T-helper 22 cell (primary cell): ENCODE measurements at places on chromosomes 3 and 15.

- no peak for DNase-seq
Measured at GRCh38 chr3:34056951-34057390, 258.5 kb downstream of the PDCD6IP start.

DNA sequence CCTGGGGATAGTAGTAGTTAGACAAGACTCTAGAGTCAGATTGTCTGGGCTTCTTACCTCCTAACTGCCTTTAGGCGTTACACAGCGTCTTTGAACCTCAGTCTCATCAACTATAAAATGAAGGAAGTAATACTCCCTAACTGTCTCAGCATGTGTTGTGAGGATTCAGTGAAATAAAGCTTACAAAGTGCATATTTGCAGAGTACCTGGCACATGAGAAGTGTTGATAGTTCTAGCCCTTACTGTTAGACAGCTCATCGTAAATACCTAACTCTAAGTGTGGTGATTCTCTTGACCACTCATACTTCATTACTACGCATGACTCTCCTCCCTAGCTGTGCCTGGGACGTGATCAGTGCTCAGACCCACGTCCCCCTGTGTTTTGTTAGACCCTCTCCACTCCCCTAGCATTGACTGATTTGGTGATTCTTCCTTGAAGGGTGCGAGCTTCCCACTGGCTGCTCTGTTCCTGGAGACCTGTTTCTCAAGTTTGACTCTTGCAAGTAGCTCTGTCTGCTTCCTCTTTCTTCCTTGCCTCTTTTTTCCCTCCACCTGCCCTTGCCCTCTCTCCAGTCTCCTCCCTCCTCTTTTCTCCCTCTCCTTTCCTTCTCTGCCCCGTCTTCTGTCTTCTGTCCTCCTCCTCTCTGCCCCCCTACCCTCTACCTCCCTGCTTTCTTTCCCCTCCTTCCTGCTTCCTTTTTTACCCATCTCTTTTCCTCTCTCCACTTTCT is 124.2 kb downstream of the SLC25A26 start:
- no peak for DNase-seq

- no peak for DNase-seq
Measured at GRCh38 chr3:43919029-43919428, 228.3 kb downstream of the ABHD5 start.

GRCh38 chr3:30749230-30749629 is 142.8 kb downstream of the TGFBR2 start:
- no peak for DNase-seq

DNA sequence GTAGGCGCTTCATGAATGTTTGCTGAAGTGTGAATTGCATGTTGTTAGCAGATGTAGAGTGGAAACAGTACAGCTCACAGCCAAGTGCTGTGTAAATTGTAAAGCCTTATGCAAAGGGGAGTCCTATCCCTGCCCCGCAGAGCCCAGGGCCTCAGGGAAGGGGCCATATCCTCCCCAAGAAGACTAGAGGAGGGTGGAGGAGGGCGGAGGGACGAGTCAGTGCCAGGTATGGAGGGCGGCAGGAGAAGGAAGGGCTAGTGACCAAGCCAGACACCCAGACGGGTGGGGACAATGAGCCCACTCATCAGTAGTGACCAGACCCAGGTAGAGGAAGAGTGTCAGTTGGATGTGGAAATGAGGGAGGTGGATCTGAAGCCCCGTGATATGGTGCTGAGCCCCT is 45.2 kb downstream of the ZNF710 start:
- DNase-seq = no peak

DNA sequence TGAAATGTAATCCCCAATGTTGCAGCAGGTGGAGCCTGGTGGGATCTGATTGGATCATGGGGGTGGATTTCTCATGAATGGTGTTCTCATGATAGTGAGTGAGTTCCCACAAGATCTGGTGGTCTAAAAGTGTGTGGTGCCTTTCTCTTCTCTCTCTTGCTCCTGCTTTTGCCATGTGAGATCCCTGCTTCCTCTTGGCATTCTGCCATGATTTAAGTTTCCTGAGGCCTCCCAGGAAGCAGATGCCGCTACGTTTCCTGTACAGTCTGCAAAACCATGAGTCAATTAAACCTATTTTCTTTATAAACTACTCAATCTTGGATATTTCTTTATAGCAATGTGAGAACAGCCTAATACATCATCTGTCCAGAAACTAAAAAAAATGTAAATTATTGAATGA is 298.3 kb downstream of the MEX3B start:
- no peak for DNase-seq

DNA sequence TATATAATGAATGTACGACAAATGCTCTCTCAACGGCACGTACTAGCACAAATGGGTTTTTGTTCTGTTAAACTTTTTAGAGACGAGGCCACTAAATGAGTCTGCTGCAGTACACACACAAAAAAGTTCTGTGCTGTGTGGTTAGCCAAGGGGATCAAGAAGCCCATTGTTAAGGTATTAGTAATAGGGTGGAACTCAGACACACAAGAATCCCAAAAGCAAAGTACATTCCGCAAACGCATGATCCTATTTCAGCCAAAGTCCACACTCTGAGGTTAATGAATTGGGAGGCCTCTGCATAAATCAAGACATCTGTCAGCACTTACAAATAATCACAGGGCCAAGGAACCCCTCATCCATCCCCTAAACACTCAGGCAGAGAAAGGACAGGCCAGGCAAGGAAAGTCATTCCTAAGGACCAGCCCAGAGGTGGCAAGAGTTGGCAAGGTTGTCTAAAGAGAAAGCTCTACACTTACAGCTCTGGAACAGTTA is 12.1 kb downstream of the OSBPL10 start:
- no peak for DNase-seq
